ENCODE measurements at places on chromosomes 16 and 17.

- DNase-seq, result no peak
These were observed 3.1 kb downstream of the VAMP2 start for GRCh38 chr17:8159459-8160223.

- DNase-seq, result no peak
These were observed 12.6 kb upstream of the FAAP100 start for GRCh38 chr17:81564778-81565177.

DNA sequence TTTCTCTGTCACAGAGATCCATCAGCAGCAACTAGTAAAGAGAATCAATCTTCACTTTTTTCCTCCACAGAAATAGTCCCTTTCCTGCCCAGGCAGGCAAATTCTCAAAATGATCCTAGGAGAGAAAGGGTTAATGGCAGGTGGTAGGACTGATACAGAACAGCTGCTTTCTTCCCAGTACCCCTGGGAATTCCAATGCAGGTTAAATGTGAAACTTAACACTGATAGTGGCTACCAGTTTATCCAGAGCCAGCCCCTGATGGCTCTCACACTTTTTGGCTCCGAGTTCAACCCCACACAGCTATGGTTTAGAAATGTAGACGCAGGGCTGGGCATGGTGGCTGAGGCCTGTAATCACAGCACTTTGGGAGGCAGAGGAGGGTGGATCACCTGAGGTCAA is 22.2 kb downstream of the MARVELD3 start:
- DNase-seq, result no peak

DNA sequence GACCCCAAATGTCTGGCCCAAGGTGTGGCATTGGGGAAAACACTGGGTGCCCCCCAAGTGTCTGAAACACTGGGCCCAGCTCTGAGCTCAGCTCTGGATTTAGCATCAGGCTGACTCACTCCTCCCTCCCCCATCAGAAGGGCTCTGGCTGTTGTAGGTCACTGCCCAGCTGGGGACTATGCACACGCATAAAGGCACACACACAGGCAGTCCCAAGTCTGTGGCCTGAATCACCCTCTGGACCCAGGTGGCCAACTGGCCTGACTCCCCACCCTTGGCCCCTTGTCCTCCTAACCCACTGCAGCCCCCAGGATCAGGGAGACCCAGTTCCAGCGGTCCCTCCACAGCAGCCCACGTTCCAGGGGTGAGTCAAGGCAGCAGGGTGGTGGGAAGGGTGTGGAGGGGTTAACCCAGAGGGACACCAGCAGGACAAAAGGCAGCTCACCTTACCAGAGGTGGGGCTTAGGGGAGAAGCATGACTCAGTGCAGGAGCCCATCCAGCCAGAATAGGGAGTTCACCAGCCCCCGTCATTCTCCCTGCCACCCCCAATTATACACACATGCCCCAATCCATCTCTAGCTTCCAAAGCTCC is 47.0 kb downstream of the MYO18A start:
- no peak for DNase-seq

GRCh38 chr16:8846401-8846932 is 22.3 kb downstream of the CARHSP1 start:
- no peak for DNase-seq

- DNase-seq, result no peak
These were observed 10.6 kb downstream of the FBXO39 start for GRCh38 chr17:6786618-6787017.

DNA sequence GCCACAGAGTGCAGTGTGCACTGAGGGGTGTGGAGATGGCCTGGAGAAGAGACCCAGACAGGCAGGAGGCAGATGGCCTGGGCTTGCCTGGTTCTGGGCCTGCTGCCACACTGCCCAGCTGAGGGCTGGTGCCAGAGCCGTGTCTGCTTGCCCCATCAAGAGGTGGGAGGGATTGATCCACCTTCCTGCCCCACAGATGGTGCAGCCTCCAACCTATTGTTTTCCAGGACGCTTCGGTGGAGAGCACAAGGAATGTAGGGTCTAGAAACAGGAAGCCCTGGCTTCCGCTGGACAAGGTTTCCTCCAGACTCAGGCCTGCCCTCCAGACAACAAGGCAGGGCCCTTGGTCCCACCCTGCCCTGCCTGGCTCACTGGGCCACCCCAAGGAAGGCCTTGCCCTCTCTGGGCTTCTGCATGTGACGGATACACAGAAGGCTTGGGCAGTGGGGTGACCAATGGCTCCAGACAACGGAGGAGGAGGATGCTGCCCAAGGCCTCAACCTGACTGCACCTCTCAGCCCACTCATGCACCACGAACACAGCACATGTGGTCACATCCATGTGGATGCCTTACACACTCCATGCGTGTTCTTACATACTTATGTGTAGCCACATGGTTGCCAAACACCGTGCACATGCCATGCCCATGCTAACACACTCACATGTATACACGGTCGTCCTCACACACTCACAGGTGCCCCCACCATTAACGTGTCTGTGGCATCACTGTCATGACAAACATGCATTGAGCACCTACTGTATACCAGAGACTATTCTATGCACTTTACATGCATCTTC is 6.5 kb upstream of the CDH5 start:
- DNase-seq, result no peak

GRCh38 chr16:63298993-63299392 is 1262.8 kb upstream of the CDH8 start:
- no peak for DNase-seq

- no peak for DNase-seq
These were observed 21.0 kb downstream of the SDK2 start for GRCh38 chr17:73623247-73623646.

DNA sequence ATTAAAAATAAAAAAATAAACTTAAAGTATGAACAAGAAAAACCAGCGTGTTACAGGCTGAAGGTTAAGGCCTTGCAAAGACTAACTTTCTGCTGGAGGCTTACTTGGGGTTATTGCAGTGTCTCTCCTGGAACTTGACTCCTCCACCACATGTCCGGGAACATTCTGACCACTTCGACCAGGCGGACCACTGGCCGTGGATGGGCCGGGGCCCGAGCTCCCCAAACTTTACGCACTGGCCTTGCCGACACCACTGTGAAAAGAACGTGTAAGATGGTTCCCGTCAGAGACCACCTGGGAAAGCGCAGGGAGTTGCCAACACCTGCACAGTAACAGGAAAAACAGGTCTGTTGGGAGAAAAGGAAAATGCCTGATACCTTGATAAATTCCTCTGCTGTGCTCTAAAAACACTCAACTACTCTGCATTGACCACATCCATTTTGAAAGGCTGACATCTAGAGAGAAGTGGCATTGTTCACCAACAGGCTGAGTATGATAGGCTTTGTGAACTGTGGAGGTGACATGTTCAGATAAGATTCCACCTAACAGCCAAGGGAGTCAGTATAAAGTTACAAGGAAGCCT is 99.1 kb downstream of the ADAMTS18 start:
- DNase-seq, result no peak

All from stimulated activated CD8-positive, alpha-beta memory T cell treated with anti-CD3 and anti-CD28 coated beads, Interleukin-15, amount 100 ng/mL, for 24 hours (primary cell).